Renal cortex interstitium (tissue), 15 donors: ENCODE measurements at places on chromosomes 1 and 21. TPM values are rescaled to one million over a fixed set of nuclear protein-coding genes. Genes with fewer than 3 reads are reported as not detected.
A peak's percentile ranks its signal among the peaks of the same experiment; 100 is the strongest.

FMO2 gene
- polyA plus RNA-seq = 0.46 TPM

DNA sequence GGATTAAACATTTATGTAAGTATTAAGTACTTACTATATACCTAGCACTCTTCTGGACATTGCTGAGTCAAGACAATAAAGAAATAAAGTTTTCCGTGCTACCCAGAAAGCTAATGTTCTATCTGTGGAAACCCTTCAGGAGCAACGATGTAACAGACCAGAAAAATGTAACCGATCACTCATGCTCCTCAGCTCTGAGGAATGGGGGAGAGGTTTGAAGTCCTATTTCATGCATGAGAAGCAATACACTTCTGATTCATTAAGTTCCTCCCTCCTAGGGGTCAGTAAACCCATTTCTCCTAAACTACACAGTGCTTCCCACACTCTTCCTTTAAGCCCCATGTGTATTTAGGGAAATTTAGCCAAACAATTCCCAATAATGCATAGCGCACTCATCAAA, 25.6 kb upstream of the KAZN start:
- DNase-seq = no peak

DNA sequence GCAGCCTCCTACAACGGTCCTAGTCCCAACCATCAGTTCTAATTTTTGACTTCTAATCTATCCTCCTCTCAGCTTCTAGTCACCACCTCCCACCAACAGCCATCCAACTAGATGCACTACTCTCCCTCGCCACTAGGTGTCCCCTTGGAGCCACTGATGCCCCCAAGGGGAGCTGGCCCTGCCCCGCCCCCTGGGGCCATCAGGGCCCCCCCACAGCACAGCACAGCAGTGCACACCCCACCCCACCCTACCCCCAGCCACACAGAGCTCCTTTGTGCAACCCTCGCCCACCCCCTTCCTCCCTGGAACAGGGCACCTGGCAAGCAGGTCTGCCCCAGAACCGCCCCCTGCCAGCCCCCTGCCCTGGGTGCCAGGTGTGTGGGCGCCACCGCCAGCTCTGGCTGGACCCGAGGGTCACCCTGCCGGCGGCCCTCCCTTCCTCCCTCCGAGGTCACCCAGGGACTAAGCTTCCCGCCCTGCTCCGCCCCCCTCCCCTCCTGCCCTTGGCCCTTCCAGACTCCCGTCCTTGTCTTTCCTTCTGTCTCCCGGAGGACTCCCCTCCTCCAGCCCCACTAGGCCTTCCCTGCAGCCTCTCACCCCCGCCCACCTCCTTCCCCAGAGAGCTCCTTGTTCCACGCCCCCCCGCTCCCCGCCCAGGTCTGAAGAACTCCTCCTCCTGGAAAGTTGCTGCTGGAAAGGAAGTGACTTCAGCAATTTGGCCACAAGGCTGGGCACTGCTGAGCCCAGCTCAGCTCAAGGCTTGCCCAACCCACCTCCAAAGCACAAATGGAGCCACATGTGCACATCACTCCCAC, 47.0 kb downstream of the AHDC1 start:
- DNase-seq = peak; percentile 70

DNA sequence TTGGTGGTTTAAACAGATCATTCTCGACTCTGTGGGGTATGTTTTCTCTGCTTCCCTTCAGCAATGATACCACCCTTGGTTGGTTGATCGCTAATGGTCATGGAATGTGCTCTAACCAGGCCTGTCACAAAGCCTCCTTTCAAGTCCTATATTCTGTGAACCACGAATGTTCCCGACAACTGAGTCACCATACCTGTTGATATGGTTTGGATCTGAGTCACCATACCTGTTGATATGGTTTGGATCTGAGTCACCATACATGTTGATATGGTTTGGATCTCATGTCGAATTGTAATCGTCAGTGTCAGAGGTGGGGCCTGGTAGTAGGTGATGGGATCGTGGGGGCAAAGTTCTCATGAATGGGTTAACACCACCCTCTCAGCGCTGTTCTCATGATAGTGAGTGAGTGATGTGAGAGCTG, 10.2 kb upstream of the CAMK2N1 start:
- DNase-seq = no peak

DNA sequence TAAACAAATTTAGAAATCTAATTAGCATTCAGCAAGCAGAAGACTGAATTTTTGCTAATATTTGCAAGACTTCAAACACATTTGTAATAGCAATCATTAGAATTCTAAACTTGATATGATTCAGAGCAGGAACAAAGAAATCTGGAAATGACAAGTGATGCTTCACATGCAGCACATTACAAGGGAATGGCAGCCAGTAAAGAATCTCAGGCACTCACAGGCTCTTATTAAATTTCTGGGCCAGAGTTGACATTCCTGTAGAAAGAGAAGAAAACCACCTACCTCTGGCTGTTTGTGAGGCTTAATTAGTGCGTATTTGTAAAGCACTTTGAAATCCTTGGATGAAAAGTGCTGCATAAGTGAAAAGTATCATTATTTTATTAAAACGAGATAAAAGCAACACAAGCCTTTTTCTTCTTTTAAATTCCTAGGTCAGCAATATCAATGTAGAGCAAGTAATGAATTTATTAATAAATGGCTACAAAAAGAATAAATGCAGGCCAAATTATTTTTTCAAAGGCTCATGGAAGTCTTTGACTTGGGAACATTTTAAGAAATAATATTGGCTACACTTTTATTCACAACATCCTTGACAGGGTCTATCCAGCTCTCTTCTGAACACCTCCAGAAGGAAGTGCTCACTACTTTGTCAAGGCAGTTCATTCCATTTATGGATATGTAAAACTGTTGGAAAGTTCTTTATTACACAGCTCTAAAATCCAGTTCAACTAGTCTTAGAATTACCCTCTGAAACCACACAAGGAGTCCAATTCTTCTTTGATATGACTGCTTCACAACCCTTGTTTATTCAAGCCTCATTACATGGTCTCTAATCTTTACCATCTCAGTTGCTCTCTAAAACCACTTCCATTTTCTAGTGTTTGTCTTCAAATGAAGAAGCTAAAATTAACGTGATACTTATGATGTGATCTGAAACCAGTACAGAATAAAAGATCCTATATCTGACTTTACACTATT, 32.1 kb upstream of the SCYL3 start:
- DNase-seq = no peak

DNA sequence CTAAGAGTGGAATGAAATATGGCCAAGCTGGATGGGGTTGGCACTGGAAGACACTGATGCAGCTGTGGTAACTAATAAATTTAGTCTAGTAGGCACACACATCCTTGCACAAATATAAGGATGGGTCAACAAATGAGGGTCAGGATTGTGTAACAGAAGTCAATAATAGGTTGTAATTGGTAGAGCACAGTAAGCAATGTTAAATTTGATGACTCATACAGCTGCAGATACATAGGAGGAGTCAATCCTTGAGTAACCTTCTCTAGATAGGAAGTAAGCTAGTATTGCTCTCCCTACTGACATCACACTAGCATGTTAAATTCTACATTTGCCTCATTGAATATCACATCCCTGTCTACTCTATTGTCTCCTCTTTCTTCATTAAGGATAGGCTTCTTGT, 332.1 kb downstream of the PTPRC start:
- DNase-seq = no peak
